ENCODE measurements at places on chromosomes 7 and 10.
A peak's percentile ranks its signal among the peaks of the same experiment; 100 is the strongest.

DNA sequence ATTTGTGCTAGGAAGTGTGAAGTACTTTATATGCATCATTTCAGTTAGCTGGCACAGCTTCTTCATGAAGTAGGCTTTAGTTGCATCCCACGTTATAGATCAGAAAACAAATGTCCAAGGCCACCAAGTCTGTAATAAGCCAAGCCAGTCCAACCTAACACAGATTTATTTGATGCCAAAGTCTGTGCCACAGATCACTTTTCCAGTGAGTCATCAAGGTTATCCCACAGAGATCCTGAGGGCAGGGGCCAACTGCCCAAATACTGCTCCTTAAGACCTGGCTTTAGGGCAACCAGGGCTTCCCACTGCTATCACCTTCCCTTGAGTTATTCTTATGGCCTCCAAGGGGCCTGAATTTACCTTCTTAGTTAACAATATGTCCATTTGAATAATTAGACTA is 1340.4 kb downstream of the XPNPEP1 start:
- no peak for DNase-seq

DNA sequence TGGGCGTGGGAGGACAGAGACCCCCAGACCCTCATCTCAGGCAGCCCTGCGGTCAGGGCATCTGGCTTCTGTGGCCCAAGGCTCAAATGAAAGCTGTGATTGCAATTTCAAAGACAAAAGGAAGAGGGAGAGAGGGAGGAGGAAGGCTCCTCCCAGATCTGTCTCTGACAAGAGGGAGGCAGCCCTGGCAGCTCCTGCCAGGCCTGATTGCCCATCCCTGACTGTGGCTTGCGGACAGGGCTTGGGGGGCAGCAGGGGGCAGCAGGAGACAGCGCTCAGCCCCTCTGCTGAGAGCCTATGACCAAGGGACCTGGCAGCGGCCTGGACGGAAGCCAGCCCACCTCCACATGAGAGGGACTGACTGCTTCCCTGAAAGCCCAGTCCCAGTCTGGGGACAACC is 91.8 kb downstream of the PTPRN2 start:
- DNase-seq: peak; percentile 34

- no peak for DNase-seq
Observed at GRCh38 chr10:133481657-133482056, 27.9 kb downstream of the SCART1 start.

DNA sequence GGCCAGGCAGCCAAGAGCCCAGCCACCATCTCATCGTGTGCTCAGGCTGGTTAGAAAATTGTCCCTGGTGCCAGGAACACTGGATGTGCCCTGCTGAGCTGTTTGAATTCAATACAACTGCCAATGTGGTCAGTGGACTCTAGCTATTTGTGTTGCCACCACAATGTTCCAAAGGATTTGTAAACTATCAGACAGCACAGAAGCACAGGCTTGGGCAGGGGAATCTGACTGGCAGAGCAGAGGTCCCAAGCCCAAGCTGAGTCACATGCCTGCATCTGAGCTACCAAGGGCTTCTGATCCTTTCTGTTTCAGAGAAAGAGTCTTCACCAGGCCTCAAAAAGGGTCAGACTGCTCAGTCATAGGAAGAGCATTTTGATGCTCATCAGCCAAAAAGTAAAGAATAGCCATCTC is 232.1 kb upstream of the SEMA3C start:
- no peak for DNase-seq

GRCh38 chr7:138324941-138325340 is 135.1 kb upstream of the TRIM24 start:
- DNase-seq: no peak

GRCh38 chr10:20990604-20991003 is 93.5 kb upstream of the NEBL start:
- DNase-seq: no peak

- no peak for DNase-seq
Observed at GRCh38 chr10:70782746-70783680, 2.2 kb downstream of the TBATA start.

DNA sequence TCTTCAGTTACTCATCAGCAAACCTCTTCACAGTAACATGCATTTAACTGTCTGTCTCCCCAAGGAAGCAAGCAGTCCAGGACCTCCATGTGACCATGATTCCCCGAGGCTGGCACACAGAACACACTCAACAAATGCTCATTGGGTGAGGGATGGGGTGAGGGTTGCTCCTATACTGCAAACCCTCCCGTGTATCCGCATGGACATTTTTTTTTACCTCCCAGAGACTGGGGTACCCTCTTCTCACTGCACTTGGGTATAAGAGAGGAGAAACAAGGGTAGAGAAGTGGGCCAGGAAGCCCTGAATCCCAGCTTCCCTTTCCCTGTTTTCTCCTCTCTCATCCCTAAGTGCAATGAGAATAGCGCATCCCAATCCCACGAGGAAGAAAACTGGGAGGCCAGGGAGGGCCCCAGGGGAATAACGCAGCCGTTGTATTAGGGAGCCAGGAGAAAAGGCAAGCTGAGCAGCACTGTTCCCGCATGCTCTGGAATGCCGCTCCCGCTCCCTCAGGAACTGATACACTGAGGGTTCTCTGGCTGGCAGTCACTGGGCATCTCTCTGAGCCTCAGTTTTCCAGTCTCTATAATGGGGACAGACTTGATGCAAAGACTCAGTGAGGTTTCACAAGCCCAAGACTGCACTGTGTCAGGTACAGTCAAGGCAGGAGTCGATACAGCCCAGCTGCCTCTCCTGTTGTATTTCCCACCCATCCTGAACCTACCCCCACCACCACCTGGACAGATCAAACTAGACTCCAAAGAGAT is 134.6 kb downstream of the GRID1 start:
- DNase-seq: no peak

GRCh38 chr7:106216517-106216922 is 68.3 kb downstream of the NAMPT start:
- DNase-seq: no peak

DNA sequence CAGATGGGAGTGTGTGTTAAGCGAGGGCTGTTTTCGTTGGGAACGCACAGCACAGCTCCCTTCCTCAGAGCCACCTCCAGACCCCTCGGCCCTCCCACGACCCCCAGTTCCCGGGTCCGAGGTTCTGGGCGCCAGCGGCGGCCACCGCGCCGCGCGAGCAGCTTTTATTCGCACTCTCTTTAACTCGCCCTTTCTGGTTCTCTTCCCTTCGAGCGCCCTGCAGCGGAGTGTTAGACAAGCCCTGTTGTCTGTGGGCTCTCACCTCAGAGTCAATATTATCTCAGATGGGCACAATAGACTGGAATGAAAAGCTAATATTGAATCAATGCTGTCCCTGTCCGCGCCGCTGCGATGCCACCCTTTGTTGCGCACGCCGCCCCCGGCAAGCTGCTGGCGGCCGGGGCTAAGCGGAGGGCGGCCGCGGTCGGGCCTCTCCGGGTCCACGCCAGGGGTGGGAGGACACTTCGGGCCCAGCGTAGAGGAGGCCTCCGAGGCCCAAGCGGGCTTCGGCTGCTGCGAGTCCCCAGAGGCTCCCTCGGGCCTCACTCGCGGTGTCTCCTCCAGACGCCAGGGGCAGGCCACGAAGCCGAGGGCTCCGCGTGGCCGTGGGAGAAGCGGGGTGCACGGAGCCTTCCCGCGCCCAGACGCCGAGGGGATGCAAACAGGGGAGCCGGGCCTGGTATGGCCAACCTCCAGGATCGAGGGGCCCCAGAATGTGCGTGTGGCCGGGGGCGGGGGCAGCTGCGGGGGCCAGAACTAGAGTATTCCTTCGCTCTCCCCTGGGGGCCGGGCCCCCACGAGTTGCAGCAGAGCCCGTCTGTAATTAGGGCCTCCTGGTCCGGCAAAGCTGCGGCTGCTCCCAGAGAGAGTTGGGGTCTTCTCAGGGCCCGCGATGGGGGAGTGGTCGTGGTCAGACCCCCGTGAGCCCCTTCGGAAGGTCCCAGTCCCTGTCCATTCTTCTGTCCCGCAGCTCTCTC is 7.9 kb upstream of the EMX2 start:
- no peak for DNase-seq

DNA sequence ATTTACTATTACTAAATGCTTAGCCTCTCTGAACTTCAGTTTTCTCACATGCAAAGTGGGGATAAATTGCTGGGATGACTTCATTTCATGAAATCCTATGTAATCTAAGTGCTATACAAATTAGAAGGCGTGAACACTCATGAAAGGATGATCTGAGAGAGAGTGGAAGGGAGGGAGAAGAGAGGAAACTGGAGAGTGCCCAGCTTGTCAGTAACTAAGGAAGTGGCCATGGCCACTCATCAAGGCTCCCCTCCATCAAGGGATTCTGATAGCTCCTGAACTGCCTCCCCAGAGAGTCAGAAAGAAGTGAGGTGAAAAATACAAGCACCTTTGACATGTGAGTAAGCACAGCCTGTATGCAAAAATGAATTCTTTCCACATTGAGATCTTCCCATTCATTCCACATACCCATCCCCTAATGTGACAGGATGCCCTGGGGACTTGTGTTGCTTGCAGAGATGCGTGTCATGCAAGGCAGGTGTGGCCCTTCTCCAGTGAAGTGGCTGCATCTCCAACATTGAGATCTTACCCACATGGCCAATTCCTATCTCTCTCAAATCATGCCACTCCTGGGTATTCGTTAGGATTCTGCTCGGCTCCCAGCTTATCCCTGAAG is 76.5 kb upstream of the ITPRID1 start:
- no peak for DNase-seq

- no peak for DNase-seq
Observed at GRCh38 chr7:142248166-142249160, 9.4 kb downstream of the PRSS58 start.

DNA sequence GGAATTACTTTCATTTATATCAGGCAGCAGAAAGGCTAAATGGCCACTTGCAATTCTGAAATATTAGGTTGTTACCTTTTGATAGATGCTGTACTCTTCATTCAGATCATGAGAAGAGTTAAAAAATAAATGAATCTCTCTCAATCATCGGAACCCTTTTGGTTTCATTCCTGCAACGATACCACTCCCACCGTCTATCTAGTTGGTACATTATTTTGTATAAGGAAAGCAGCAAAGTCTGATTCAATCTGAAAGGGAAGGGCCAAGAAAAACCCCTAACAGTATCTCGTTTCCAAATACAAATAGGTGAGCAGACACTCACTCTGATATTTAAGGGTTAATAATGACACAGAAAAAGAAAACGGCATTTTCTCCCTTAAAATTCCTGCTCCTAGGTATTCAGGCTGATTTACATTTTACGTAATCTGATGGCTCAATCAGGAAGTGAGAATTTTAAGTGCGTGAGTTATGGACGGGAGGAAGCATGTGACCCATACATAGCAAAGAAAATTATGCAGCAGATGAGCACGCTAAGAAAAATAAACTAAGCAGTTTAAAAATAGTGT is 209.4 kb upstream of the KLF14 start:
- DNase-seq: no peak

DNA sequence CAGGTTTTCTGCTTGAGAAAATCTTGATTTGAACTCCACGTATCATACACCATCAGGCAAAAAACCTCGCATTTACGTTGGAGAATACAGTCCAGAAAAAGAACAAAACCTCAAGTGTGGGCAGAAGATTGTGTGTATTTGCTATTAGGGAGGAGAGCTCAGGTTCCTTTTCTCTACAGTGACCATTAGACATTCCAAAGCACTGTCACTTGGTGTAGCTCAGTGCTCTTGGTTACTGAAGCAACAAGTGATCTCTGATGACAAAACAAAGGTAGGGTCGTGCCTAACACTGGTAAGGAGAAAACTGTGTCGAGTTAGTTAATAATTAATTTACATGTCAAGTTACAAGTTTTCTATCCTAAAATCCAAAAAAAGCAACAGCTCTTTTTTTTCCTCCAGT is 72.6 kb downstream of the C1GALT1 start:
- DNase-seq: peak; percentile 53

DNA sequence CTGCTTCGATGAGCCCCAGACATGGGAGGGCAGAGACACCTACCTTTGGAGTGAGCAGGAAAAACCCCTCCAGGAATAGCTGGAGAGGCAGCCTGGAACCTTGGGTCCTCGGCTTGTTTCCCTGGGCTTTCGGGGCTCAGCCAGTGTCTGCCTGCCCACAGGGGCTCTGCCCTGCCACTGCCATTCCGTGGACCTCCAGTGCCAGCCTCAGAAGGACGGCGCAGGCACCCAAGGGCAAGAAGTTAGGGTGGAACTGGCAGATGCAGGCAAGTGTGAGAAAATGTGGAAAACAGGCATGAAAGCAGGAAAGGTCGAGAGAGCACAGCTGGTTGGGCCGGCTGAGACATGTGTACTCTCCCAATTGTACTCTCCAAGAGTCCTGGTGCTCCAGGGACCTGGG is 281.5 kb downstream of the GRID1 start:
- DNase-seq: no peak

GRCh38 chr7:13050703-13051102 is 363.3 kb downstream of the ARL4A start:
- DNase-seq: no peak
